ENCODE measurements at places on chromosomes 12 and 14.

GRCh38 chr14:89702073-89702875 lies 252.3 kb downstream of the EFCAB11 start:
- no peak for DNase-seq

DNA sequence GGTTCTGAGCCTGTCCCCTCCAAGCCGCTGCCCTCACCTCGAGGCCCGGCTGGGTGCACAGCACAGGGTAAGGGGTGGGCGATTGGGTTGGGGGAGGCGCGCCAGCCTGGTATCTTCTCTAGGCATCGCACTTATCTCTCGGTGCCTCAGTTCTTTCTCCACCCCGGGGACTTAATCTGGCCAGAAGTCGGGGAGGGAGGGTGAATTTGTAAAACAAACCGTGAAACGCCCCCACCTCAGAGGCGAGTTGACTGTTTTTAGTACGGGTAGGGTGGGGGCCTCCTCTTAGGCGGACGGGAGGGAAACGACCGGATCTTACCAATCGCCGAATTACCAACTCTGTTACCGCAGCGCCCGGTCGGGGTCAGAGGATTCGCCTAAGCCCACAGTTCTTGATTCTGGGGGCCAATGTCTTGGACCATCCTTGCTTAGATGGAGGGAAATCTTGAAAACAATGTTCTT lies 1.4 kb upstream of the TBX3 start:
- DNase-seq, result no peak

DNA sequence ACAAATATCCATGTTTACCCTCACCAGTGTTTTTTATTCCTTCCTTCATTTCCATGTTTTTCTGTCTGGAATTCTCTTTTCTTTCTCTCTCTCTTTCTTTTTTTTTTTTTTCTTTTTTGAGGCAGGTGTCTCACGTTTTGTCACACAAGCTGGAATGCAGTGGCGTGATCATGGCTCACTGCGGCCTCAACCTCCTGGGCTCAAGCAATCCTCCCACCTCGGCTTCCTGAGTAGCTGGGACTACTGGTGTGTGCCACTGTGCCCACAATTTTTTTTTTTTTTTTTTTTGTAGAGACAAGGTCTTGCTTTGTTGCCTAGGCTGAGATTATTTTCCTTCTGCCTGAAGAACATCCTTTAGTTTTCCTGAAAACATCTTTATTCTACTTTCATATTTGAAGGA lies 15.0 kb upstream of the AMIGO2 start:
- no peak for DNase-seq

DNA sequence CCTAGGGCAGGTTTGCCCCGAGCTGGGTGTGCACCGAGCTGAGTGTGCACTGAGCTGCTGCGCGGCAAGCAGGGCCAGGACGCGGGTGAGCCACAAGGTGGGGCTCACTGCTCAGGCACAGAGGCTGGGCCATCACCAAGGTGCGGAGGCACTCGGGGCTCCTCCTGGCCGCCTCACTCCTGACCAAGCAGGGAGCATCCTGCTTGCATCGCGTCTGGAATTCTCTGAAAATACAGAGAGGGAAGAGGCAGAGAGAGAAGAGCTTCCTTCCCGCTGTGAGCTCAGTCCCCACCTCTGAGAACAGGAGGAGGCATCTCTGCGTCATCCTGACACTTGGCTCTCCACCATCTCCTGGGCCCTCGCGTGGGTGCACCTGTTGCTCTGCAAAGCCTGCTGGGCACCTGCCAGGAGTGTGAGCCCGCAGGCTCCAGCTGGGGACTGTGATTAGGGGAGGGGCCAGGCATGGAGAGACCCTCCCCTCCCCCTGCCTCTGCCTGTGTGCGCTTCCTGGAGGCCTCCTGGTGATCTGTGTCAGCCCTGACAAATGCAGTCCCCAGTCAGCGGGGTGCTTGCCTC lies 116.3 kb downstream of the GLT1D1 start:
- no peak for DNase-seq

- DNase-seq, result no peak
These were observed 97.6 kb upstream of the FOXN3 start for GRCh38 chr14:89514601-89515000.

GRCh38 chr14:24036169-24036962 lies 15.4 kb upstream of the CARMIL3 start:
- DNase-seq, result no peak

GRCh38 chr12:97573901-97574300 lies 111.3 kb downstream of the RMST start:
- DNase-seq, result no peak

DNA sequence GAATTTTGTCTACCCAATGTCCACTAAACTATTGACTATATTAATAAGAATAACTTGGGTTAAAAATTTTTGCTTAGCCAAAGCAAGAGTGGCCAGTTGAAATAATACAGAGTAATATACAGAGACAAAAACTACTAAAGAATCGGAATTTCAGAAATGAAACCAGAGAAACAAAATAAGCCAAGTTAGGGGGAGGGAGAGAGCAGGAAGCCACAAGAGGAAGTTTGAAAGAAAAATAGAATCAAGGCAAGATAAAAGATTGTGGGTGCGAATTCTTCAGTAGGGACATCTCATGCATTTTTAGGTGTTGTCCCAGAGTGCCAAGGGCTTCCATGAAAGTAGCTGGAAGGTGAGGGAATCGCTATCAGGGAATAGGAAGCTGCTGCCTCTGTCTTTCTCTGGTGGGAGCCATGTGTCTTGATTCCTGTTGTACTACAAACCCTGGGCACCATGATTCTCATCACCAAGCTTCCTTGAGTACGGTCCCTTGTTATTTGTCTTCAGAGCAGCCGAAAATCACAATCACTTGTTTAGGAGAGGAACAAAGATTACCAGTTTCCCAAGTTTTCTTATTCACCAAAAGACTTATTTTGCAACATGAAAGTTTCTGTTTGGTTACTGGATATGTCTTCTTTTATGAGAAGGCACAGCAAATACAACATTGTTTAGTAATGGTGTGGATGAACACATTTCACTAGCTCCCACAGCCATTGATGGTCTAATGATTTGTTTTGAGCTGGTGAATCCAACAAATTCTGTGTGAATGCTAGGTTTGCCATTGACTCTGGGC lies 16.7 kb downstream of the NEUROD4 start:
- no peak for DNase-seq

DNA sequence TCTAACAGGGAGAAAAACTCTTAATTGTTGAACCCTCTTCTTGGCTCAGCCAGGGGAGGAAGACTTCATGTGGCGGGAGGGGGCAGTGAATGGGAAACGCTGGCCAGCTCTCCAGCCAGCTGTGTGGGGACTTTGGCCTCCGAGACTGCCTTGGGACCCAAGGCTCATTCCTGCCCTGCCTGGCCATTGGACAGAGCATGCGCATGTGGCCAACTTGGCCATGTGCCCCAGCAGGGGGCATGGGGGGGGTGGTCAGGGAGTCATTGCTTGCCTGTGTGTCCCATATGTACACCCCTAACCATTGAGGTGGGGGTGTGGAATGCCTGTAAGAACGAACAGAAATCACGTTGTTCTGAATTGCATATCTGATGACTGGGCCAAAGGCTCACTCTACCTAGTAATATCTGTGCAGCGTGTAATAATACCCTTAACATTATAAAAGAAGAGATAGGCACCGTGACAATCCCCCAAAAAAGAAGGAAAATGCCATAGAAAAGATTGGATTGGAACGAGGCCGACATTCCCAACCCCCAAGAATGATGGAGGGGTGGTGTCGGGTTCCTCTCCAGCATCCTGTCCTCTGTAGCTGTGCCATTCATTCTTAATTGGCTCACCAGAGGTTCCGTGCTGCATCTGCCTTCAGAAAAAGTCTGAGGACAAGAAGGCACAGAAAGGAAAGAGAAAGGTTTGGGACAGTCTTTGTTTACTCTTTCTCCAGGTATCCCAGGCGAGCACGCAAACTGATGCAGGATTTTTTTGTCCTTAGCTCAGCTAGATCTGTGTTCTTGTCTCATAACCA lies 3.5 kb upstream of the FAR2 start:
- DNase-seq, result no peak

DNA sequence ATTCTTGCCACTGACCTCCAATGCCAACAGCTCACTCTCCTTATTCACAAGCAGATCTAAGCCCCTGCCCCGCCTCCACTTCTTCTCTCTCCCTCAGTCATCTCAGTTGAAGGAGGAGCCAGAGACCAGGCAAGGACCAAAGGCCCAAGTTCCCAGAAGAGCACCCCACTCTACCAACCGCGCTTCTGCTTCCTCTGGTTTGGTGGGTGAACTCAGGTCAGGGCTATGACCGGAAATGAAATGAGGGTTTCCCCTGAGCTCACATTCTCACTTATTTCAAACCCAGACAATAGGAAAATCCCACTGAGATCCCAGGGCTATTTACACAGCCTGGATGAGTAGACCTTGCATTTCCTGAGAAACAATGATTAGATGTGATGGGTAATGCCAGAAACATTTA lies 9.9 kb downstream of the DPF3 start:
- no peak for DNase-seq

DNA sequence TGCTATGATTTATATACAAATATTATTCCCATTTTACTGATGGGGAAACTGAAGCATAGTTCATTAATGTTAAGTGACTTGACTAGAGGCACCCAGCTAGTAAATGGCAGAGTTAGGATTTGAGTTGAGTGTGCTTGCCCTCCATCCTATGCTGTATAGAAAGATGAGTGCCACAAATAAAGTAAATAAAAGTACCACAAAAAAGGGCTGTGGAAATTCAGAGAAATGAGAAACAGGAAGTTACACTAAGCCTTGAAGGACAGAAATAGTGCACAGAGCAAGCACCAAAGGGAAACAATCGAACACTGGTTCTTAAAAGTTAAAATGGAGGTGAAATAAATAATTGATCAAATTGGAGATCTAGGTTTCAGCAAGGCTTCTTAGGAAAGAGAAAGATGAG lies 9.2 kb upstream of the ABCD2 start:
- DNase-seq, result no peak

DNA sequence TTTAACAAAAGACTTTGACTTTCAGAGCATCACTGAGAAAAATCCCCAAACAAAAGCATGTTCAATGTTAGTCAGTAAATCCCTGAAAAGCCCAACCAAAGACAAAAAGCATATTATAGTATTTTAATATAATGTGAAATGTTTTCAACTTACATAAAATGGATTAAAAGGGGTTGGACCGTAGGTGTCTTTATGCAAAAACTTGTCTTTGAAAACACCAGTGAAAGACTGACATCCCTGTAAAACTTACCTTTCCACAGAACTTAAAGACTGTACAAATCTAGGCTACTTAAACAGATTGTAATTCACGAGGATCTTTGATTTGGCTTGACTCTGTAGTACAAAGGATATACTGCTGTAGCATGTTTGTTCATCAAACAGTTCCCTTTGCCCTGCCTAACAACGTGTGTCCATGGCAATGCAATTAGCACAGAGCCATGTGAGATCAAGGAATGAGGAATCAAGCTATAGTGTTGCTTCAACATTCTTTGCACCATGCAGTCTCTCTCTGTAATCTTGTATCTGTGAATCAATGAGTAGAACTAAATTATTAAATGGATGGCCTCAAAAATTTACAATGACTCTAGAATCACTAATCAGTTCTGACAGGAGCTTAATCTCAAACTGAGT lies 138.5 kb upstream of the SYT1 start:
- DNase-seq, result no peak

- DNase-seq, result no peak
These were observed 35.7 kb upstream of the GPR132 start for GRCh38 chr14:105100910-105101309.

DNA sequence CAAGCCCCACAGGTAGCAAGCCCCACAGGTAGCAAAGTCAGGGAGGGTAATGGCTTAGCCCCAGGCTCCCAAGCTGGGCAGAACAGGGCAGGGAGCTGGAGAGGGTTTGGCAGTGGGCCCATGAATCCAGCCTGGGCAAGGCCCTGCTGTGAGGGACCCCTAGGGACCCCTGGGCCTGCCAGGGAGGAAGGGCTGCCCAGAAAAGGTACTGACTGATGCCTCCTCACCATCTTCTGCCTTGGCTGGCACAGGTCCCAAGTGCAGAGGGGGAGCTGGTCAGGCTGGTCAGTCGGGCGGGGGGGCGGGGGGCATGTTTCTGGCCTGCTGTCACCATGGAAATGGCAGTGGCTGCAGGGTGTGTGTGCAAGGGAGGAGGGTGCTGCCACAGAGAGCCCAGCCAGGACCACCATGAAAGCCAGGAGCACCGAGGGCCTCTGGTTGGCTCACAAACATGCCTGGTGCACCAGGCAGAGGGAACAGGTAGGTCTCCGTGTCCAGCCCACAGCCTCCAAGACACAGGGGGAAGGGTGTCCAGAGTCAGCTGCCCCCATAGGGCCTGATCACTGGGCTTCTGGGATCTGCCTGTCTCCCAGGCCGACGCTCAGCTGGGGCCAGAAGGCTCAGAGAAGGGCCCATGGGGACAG lies 1.5 kb upstream of the CRIP2 start:
- no peak for DNase-seq

GRCh38 chr12:46472893-46473633 lies 100.5 kb upstream of the SLC38A2 start:
- DNase-seq, result no peak

DNA sequence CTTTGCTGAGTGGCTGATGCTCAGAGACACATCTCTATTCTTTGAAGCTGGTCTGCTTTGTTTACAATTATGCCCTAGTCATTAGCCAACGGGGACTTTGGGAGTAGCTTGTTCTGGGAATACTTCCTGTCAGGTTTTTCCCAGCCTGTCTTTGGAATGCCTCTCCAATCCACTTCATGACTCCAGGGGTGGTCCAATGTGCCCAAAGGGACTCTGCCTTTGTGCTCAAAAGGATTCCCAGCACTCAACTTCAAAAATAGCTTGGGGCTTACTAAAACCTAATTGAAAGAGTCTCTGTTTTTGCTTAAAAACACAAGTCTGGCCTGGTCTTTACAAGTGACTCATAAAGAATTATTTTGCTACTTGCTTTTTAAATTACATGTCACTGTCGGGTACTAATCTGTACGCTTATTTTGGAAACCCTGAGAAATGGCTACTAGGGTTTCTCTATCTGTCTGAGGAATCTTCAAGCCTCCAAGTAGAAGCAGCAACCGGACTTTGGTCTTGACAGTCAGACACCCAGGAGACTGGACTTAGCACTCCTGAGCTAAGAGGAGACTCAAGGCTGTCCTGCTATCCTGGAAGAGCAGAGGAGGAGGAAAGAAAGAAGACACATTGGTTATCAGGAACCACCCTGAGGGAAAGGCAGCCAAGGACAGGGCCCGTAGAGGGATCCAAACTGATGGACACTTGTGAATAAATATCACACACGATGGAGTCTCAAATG lies 20.7 kb downstream of the PHLDA1 start:
- no peak for DNase-seq

GRCh38 chr12:53443955-53444354 lies 2.4 kb downstream of the PRR13 start:
- DNase-seq, result no peak

DNA sequence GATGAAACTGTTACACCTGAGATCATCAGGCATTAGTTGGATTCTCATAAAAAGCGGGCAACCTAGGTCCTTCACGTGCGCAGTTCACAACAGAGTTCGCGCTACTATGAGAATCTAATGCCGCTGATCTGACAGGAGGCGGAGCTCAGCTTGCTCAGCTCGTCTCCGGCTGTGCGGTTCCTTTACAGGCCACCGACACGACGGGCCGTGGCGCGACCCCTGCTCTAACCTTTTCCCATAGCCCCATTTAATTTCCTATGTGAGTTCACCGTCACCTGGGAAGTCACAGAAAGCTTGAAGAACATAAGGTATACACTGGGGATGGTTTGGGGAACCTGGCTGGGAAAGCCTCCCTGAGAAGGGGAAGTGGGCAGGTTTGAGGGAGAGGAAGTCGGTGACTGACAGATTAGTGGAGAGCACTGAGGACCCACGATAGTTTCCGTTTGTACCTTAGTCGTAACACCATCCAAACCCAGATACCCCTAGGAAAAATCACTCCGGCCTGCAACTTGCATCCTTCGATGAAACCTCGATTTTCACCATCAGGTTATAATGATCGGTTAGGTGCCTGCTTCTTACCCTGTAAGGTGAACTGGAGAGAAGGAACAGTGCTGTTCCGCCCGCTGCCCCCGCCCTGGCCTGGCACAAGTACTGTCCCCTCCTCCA lies 2.8 kb upstream of the AAAS start:
- no peak for DNase-seq

Data from activated CD8-positive, alpha-beta memory T cell treated with anti-CD3 and anti-CD28 coated beads for 1 hour (primary cell).